Occipital lobe (tissue), 3 donors: ENCODE measurements at places on chromosomes 3 and 15.

GRCh38 chr15:83561661-83562060, 92.3 kb upstream of the ADAMTSL3 start:
- no peak for DNase-seq

DNA sequence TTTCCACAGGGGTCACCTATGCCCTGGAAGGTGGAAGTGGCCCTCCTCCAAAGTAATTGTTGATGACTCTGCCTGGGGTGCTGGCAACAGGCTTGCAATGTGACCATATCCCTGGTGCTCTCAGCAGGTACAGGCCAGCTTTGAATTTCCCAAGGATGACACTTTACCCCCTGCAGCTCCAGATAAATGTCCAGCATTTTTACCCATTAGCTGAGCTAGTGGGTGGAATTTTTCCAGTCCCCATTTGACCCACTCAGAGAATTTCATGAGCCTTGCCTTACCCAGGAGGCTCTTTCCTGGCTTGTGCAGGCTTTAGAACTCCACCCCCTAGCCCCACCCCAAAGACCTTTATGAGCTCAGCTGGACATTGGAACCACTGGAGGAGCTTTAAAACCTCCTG, 77.6 kb downstream of the ST8SIA2 start:
- no peak for DNase-seq

DNA sequence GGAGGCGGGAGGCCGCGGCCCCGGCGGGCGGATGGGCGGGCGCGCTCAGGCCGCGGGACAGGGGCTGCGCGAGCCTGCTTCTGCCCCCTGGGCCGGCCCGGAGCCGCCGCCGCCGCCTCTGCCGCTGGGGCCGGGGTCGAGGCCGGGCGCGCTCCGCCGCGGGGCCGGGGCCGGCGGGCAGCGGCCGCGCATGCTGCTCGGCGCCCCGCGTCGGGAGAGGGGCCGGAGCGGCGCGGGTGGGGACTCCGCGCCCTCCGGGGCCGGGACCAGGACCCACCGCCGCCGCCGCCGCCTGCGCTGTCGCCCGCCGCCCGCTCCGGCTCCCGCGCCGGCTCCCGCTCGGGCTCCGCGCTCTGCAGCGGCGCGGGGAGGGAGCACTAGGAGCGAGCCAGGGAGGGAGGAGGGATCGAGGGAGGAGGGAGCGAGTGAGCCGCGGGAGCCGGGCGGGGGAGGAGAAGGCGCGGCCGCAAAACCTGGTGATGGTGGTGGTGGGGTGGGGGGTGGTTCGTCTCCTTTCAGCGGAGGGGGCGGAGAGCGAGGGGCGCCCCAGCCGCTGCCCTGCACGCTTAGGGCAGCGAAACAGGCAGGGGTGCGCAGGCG, at the start of gene LINGO1:
Gene LINGO1, minus strand, starts transcription at position 379 of the 600 bp plus-strand sequence. CDS start 597 bp downstream, outside the sequence.
- peak; percentile 51 for DNase-seq

DNA sequence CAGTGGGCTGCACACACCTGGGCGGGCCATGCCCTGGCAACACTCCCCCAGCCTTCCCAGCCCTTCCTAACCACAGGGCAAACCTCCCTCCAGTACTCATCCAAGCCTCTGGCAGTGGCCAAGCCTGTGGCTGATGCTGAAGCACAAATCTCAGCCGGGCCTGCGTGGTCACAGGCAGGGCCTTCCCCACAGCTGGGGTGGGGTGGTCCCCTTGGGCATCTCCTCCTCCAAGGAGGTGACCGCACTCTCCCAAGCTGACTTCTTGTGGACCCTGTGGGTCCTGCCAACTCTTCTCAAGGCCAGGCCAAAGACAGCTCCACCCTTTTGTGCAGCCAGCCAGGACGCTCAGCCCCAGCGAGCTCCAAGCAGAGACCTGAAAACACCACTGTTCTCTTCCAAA, 21.4 kb downstream of the GRAMD2A start:
- no peak for DNase-seq
